ENCODE measurements at places on chromosomes 1 and 21.

GRCh38 chr21:46475296-46475695 lies 16.6 kb downstream of the DIP2A start:
- DNase-seq, result no peak

- no peak for DNase-seq
Observed at GRCh38 chr1:236332092-236332758, 50.5 kb upstream of the ERO1B start.

GRCh38 chr1:88552226-88552625 lies 131.8 kb upstream of the PKN2 start:
- no peak for DNase-seq

- DNase-seq, result no peak
Observed at GRCh38 chr1:225691861-225692516, 39.1 kb upstream of the ENAH start.
